ENCODE measurements at places on chromosomes 7 and 10.

- DNase-seq, result no peak
Observed at GRCh38 chr7:82559193-82559805, 115.7 kb upstream of the CACNA2D1 start.

DNA sequence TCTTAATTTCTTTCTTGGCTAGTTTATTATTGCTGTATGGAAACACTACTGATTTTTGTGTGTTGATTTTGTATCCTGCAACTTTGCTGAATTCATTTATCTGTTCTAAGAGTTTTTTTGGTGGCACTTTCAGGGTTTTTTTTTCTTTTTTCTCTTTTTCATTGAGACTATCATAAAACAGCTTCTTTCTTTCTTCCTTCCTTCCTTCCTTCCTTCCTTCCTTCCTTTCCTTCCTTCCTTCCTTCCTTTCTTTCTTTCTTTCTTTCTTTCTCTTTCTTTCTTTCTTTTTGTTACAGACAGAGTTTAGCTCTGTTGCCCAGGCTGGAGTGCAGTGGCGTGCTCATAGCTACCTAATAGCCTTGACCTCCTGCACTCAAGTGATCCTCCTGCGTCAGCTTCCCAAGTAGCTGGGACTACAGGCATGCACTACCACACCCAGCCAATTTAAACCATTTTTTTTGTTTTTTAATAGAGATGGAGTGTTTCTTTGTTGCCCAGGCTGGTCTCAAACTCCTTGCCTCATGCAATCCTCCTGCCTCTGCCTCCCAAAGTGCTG, 72.3 kb downstream of the ZNF503 start:
- DNase-seq, result no peak

DNA sequence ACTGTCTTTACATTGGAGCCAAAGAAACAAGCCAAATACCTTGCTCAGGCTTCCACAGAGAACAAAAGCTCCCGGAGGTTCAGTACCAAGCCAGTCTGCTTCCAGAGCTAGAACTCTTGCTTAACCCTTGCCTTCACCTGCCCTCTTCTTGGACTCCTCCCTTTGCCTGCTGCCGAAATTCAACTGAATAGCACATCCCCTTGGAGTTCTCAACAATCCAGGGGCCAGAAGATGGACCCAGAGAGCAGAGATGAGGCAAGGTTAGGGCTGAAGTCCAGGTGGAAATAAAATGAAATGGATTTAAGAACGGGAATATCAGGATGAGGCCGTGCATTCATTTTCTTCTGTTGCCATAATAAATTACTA, 876 bp upstream of the PIK3AP1 start:
- DNase-seq, result no peak

GRCh38 chr7:43516581-43517342, 66.1 kb upstream of the STK17A start:
- DNase-seq, result no peak

GRCh38 chr7:156383526-156383925, 257.0 kb upstream of the RNF32 start:
- no peak for DNase-seq

DNA sequence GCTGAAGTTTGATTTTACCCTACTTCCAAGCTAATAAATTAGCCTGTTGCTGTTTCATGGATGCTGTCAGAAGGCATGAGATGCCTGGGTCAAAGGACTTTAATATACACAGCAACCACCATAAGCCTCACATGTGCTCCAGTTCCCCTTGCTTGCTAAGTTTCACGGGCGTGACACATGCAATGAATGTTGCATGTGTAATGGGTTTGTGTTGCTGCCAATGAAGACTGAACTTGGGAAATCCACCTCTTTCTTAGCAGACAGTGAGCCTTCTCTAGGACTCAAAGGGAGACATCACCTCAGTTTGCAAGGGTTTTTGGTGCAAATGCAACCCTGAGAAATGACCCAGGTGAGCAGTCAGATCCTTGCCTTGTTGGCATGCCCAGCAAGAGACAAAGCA, 505.5 kb upstream of the PODXL start:
- DNase-seq, result no peak

- no peak for DNase-seq
Observed at GRCh38 chr10:20089879-20090278, 273.6 kb downstream of the PLXDC2 start.

DNA sequence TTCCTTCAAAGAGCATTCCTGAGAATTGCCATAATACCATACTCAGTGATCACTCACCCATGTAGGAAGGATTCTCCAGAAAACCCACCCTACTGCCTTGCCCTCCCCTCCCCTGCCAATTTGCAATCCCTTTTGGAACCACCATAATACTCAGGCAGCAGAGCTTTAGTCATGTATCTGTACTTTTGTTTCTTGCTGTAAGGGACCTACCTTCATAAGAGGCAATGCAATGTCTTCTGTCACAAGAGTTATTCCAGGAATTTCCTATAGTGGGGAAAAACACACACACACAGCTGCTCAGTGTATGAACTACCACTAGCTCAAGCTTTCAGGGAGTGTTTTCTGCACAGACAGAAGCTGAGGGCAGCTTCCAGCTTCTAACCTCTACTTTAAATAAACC, 67.0 kb downstream of the GSAP start:
- no peak for DNase-seq

- no peak for DNase-seq
Observed at GRCh38 chr10:110364531-110364937, 59.8 kb upstream of the SMNDC1 start.

DNA sequence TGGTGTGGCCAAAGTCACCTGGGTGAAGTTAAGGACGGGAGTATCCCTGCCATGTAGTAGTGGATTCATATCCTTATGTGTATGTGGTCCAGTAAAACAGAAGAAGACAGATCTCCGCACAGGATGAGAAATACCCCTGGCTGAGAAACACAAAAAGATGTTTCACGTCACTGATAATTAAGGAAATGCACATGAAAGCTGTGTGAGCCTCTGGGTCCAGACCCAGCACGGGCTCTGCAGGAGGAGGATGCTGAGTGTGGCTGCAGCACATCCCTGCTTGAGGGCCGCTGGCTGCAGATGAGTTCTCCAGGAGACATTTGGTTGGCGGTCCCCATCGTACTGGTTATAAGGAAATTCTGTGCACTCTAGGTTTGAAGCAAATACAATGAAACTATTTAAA, 8.2 kb upstream of the SUN1 start:
- DNase-seq, result no peak

- DNase-seq, result no peak
Observed at GRCh38 chr10:11095374-11095801, 77.7 kb downstream of the CELF2 start.

GRCh38 chr10:97079448-97079847, 106.3 kb downstream of the SLIT1 start:
- no peak for DNase-seq

- no peak for DNase-seq
Observed at GRCh38 chr7:108419961-108420908, 36.0 kb downstream of the NRCAM start.

DNA sequence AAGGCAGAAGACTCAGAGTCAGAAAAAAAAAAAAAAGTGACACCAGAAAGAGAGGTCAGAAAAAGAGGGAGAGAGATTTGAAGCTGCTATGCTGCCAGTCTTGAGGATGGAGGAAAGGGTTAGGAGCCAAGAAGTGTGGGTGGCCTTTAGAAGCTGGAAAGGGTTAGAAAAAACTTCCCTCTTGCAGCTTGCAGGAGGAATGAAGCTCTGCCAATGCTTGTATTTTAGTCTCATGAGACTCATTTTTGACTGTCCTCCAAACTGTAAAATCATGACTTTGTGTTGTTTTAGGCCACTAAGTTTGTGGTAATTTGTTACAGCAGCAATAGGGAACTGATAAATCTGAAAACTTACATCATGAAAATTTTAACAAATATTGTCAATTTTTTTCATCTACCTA, 127.7 kb upstream of the NOBOX start:
- no peak for DNase-seq

GRCh38 chr7:128129224-128129864, 98.1 kb upstream of the LRRC4 start:
- no peak for DNase-seq

GRCh38 chr10:107280293-107280692, 115.8 kb upstream of the SORCS1 start:
- no peak for DNase-seq

DNA sequence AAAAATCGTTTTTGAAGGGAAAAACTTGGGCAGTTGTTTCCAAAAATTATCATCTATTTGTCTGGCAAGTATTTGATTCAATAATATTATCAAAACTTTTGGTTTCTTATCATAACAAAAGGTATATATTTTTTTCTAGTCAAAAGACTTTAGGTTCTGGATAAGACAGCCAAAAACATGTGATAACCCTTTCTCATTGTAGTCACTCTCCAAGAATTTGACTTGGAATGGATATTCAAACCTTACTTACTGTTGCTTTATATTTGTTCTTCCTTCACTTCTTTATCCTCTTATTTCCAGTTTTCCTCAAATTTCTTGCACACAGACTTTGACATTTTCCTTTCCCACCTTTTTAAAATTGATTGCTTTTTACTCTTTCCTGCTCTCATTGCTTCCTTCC, 140.9 kb upstream of the FAM3C start:
- DNase-seq, result no peak

- peak; percentile 73 for DNase-seq
Observed at GRCh38 chr10:132023092-132023811, 41.5 kb upstream of the BNIP3 start.

DNA sequence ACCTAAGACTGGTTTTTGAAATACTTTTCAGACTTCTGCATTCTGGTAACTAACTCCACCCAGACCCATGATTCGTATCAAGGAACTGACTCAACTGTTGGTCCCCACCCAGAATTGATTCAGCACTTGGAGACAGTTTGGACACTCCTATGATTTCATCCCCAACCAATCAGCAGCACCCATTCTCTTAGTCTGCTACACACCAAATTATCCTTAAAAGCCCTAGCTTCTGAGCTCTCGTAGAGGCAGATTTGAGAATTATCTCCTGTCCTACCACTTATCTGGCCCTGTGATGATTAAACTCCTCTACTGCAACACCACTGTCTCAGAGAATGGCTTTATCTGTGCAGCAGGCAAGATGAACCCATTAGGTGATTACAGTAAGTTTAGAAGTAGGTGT, 7.7 kb upstream of the GSTO1 start:
- no peak for DNase-seq

GRCh38 chr7:13032576-13032975, 345.1 kb downstream of the ARL4A start:
- DNase-seq, result no peak

DNA sequence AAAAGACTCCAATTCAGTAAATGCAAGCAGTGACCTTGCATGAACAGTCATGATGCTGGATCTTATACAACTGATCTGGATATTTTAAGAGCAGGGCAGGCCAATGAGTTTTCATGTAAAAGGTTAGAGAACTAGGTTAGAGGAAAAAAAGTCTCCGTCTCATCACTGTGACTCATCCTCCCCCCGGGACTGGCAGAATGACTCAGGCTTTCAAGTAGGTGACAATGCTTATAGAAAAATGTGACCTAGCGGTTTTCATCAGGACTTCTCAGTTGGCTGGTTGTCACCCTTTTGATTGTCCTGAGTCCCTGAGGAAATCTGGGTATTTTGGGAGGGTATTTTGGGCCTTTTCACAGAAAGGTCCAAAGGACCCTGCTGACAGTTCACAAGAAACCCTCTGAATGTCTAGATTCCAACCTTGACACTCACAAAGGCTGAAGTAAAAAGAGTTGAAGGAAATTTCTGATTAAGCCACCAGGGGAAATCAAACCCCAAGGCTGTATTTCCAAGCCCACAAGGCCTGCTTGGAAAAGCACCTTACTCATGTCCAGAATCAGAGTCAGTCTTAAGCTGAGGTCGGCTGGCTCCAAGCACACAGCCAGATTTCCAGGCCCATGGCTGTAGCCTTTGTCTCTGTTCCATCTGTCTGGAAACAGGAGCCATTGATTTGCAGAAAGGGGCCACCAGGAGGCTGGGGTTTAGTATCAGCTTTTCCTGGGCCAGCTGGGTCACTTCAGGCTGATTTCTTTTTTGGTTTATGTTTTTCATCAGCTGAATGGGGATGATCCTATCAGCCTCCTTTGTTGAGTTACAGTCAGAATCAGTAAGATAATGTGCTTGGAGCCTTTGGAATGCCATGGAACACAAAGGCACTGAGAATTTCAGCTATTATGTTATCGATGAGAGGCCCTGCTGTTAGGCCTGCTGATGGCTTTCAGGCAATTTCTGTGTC, 226.4 kb upstream of the HABP2 start:
- DNase-seq, result no peak

DNA sequence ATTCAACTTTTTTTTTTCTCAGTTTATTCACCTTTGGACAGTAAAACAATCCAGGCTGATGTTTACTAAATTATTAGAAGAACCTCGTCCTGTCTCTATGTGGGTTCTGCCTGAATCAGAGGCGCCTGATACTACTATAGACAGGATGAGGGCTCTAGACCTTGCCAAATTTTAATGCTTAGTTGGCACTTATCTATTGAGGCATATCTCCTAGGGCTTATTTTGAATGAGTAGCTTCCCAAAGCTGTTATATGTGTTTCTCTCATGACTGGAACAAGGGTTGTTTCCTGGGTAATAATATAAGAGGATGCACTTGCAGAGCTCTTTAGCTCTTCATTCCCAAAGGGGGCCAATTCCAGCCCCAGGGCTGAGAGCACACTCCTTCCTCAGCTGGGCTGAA, 23.6 kb downstream of the HECW1 start:
- no peak for DNase-seq

DNA sequence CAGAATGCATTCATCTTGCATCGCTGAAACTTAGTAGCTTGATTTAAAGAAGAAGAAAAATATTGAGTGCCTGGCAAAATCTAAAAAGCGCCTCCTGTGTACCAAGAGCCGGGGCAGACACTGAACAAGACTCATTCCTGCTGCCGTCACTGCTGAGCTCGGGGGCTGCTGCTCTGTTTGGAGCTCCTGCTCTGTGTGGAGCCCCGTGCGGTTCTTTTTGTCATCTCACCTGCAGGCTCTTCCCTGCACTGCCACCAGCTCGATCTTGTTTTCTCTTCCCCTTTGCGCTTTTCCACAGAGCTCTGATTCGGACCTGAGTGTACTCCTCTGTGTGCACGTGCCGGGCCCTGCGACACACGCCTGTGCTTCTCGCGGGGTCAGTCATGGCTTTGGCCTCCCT, 462.1 kb upstream of the DPP6 start:
- no peak for DNase-seq

DNA sequence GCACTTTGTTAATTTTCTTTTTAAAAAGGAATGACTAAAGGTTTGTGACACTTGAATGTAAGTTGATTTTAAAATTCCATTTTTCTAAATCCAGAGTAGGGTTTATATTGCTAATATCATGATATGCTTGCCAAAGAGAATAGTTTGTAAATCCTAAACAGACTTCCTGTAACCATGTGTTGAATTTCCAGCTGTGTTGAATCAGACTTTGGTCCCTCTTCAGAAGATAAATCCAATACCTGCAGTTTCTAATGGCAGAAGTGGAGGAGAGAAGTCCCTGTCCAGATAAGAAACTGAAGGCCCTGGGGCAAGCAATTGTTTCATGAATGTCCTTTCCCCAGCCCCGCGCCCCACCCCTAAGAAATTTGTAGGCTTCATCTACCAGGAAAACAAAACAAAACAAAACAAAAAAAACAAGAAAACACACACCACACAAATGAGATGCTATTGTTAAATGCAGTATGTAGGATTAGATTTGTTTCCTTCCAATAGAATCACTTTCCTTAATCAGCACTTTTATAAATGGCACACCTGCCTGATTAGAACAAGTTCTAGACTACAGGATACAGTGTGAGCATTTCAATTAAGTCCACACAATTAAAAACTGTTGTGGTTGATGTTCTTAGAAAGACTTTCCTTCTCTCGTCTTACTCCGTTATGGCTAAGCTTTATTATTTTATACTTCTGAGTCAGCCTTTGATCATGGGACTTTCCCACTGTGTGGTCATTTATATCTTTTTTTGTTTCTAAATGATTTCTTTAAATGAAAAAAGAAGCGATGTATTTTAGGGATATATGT, 122.8 kb downstream of the KAT6B start:
- DNase-seq, result no peak
